ENCODE measurements at places on chromosomes 4 and X. TPM values are rescaled to one million over a fixed set of nuclear protein-coding genes. Genes with fewer than 3 reads are reported as not detected.

- DNase-seq = no peak
Observed at GRCh38 chrX:39507617-39508299, 590.0 kb downstream of the BCOR start.

DNA sequence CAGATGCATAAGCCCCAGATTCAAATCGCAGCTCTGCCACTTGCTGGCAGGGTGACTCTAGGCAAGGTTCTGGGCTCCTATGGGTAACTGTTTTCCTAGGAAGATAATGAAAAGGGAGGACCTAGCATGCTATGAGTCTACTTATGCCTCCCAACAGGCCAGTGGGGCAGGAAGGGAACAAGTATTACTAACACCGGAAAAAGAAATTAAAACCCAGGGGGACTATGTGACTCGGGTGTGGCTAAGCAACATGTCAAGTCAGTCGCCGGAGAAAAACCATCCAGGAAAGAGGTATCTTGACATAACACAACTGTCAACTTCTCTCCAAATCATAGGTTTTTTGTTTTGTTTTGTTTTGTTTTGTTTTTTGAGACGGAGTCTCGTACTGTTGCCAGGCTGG is 45.5 kb upstream of the RBPJ start:
- DNase-seq = no peak

GRCh38 chr4:156230176-156230575 is 276.5 kb upstream of the CTSO start:
- no peak for DNase-seq

DNA sequence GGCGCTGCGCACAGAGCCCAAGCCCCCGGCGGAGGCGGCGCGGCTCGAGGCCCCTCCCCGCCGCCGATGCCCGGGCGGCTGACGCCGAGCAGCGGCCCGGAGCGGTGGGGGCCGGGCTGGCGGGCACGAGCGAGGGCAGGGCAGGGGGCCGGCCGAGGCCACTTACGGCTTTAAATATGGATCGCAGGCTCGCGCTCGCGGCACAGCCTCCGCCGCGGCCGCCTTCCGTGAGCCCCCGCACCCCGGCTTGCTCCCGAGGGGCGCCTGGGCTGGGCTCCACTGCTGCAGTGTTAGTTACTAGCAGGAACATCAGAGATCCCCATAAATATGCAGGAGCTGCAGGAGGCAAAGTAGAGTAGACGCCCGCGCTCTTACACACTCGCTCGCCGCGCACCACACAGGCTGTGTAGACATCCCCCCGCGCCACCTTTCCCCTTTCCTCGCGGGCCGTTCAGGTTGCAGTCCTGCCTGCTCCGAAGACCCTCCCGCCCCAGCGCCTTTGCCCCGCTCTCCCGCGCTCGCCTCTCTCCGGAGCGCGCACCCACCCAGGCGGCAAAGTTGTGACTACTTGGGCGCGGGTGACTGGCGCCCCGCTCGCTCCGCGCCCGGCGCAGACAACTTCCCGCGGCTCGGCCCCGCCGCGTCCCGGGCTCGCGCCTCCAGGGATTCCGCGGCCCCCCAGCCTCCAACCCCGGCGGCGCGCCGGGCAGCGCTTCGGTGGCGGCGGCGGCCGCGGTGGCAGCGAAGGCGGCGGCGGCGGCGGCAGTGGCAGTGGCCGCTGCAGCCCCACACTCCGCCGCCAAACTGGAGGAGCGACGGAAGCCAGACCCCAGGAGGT is 152.0 kb upstream of the SLC4A4 start:
- no peak for DNase-seq

GRCh38 chr4:122733787-122734120 is 1.2 kb downstream of the BBS12 start:
- DNase-seq = no peak

DNA sequence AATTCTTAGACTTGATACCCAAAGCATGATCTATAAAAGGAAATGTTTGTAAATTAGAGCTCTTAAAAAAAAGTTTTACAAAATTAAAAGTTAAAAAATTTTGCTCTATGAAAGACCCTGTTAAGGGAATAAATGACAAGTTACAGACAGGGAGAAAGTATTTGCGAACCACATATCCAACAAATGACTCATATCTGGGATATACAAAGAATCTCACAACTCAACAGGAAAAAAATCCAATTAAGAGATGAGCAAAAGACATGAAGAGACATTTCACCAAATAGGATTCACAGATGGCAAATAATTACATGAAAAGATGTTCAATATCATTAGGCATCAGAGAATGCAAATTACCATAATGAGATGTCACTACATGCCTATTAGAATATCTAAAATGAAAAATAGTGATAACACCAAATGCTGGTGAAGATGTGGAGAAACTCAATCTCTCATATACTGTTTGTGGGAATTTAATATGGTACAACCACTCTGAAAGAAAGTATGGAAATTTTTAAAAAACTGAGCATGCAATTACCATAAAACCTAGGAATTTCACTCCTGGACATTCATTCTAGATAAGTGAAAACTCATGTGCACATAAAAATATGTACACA is 100.8 kb upstream of the EOLA2 start:
- DNase-seq = no peak

DNA sequence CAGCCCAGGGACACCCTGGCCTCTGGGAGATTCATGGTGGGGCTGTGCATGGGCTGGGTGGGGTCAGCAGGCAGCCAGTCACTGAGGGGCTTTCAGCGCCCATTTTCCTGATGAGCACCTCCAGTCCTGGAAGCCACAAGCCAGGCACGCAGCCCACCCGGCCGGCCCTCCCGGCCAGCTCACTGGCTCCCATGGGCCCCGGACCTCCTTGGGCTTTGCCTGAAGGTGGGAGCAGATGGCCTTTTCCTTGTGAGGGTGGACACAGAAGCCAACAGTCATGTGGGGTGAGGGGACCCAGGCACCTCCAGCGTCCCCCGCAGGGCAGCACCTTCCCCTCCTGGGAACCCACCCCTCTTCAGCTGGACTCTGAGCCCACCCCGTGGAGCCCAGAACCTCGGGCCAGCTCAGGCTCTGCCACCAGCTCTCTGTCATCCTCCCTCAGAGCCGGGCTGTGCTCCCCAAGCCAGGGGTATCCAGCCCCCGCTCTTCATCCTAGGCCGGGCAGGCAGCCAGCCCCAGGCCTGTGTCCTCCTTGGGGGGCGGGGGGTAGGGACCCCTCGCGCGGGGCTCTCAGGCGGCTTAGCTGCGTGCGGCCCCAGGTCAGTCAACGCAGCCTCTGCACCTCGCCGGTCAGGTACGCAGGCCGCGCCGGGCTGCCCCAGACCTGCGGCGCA is 798 bp upstream of the FGFR3 start:
- no peak for DNase-seq

- DNase-seq = no peak
Observed at GRCh38 chr4:65670331-65671031, at the start of gene EPHA5. EPHA5 (minus strand) TSS chr4:65670489; CDS start chr4:65669742, 747 bp downstream.

- DNase-seq = no peak
Observed at GRCh38 chr4:88736264-88736663, 38.6 kb upstream of the NAP1L5 start.

DNA sequence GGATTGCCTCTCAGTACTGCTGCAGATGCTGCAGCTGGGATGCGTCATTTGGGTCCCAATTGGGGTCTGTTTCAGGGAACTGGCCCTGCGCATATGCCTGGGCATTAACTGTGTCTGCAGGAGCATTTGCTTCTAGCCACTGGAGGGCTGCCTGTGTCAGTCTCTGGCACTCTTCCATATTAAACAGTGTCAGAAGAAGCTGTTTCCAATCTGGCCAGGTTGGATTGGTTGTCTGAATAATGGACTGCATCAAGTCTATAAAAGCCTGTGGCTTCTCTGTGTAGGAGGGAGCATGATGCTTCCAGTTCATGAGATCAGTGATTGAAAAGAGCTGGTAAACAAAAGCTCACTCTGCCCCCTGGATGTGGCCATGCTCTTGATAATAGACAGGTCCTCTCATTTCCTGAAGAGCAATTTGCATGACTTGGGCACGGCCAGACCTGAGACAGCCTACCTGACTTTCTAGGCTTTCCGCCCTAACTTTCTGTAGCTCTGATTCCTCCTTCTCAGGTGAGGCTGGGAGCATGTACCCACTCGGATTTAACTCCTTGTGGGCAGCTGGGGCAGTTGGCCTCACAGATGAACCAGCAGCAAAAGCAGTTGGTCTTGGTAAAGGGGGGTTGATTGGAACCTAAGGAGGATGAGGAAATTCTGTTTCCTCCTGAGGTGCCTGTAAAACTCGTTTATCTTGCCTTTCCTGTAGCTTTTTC is 29.2 kb downstream of the SULT1E1 start:
- no peak for DNase-seq

DNA sequence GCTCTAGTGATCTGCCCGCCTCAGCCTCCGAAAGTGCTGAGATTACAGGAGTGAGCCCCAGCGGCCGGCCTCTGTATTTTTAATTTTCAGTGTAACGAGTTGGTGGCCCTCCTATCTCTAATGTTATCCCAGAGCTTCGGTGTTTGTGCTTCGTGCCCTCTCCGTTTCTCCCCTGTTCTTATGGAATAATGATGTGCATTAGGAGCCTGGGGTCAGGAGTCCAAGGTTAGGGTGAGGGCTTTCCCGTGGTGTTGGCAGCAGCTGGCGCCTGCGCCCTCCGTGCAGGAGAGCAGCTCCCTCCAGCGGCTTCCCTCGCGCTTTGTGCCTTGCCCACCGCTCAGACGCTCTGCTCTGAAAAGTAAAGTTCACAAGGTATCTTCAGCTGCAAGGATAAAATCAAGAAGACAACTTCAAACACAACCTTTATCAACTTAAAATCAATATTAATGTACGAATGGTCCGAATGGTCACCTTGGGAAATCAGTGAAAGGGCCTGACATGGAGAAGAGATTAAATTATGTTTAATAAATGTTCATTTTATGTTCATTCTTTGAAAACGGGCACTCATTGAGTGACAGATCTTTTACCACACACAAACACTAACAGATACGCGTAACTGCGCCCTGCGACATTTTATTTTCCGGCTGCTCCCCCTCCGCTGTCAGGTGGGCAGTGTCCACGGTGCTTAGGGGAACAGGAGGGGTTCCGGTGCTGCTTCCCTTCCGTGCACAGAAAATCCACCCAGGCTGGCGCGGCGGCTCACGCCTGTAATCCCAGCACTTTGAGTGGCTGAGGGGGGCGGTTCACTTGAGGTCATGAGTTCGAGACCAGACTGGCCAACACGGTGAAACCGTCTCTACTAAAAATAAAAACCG is 62.4 kb downstream of the TRAPPC11 start:
- no peak for DNase-seq

GRCh38 chrX:13816643-13817627 is at the start of gene GPM6B:
GPM6B (minus strand) TSS chrX:13817093; CDS start chrX:13816904, 189 bp downstream.
- DNase-seq = no peak

GRCh38 chr4:105714071-105714521 is 5.5 kb downstream of the GSTCD start:
- no peak for DNase-seq

DNA sequence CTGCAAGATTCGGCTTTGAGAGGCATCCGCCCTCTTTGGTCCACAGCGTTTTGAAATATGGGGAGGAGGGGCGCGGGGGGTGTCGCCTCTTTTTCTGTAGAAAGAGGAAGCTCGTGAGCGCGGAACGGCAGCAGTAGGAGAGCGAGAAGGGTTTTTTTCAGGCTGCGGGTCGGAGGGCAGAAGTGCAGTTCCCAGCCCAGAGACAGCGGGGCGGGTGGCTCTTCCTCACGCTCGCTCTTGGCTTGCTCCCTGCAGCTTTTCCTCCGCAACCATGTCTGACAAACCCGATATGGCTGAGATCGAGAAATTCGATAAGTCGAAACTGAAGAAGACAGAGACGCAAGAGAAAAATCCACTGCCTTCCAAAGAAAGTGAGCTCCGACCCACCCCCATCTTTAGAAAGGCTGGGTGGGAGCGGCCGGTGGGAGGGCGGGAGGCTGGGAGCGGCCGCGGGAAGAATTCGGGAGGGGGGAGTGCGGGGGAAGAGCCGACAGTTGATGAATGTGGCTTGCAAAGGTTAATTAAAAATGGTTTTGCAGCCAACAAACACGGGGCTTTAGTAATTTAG is 1.2 kb downstream of the TMSB4X start:
- no peak for DNase-seq

DNA sequence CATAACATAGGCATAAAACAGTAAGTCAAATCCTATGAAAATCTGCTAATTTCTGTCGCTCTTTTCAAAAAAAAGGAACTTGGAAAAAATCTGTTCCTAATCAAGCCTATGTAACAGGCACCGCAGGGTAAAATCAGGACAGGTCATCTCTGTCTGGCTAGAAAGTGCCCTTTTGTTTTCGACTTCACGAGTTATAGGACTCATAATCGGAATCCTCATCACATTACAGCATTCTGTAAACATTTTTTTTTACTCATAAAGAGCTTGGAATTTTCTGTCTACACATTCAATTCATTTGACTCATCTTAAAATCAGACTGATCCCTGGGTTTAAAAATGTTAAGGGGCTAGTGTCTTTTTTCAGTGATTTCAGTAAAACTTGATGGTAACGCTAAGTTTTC is 181.7 kb upstream of the TBC1D9 start:
- DNase-seq = no peak

HPSE gene
- polyA plus RNA-seq = 0.88 TPM

HMGN5 gene
- 31.1 TPM for polyA plus RNA-seq

TRIM60 gene
- not detected for polyA plus RNA-seq

S100P gene
- polyA plus RNA-seq = not detected

TEC gene
- polyA plus RNA-seq = 15.3 TPM

ESX1 gene
- not detected for polyA plus RNA-seq
